ENCODE measurements at places on chromosomes 4 and X. TPM values are rescaled to one million over a fixed set of nuclear protein-coding genes. Genes with fewer than 3 reads are reported as not detected.

The MAGED2 gene
- 242 TPM for total RNA-seq

The PITX2 gene
- total RNA-seq, result not detected

The NPY5R gene
- total RNA-seq, result 2.9 TPM

The PAGE4 gene
- not detected for total RNA-seq

The ADH1A gene
- total RNA-seq, result 0.19 TPM

The MAGEC2 gene
- total RNA-seq, result not detected

The STPG2 gene
- total RNA-seq, result 0.06 TPM

The HHIP gene
- 6.2 TPM for total RNA-seq

The SPINK2 gene
- total RNA-seq, result not detected

The GABRE gene
- total RNA-seq, result 43.3 TPM

The LEF1 gene
- total RNA-seq, result 0.13 TPM

The TMPRSS11A gene
- total RNA-seq, result not detected

The NR0B1 gene
- total RNA-seq, result 0.26 TPM

The NPFFR2 gene
- not detected for total RNA-seq

The CTAG2 gene
- total RNA-seq, result not detected

The FAM149A gene
- 13.9 TPM for total RNA-seq

The NEIL3 gene
- total RNA-seq, result 6.6 TPM

The CFI gene
- total RNA-seq, result 9.3 TPM

The PNMA6E gene
- total RNA-seq, result not detected

The PRDM8 gene
- 0.87 TPM for total RNA-seq

The ETDA gene
- not detected for total RNA-seq

The SYNPO2 gene
- total RNA-seq, result 1.6 TPM

The RASGEF1B gene
- 10.9 TPM for total RNA-seq

The FAM47E gene
- 0.66 TPM for total RNA-seq

The USP17L11 gene
- total RNA-seq, result not detected

The CXCL3 gene
- 0.26 TPM for total RNA-seq

The HPGDS gene
- not detected for total RNA-seq

The CC2D2A gene
- total RNA-seq, result 29.5 TPM

The CENPVL3 gene
- not detected for total RNA-seq

The OSTC gene
- 199 TPM for total RNA-seq

The MAGEA6 gene
- total RNA-seq, result not detected

The UCP1 gene
- total RNA-seq, result not detected
